GOT3 (cell line): ENCODE measurements at places on chromosomes 2 and 18.

GRCh38 chr2:15521641-15522181 lies 39.4 kb downstream of the NBAS start:
- DNase-seq: no peak

DNA sequence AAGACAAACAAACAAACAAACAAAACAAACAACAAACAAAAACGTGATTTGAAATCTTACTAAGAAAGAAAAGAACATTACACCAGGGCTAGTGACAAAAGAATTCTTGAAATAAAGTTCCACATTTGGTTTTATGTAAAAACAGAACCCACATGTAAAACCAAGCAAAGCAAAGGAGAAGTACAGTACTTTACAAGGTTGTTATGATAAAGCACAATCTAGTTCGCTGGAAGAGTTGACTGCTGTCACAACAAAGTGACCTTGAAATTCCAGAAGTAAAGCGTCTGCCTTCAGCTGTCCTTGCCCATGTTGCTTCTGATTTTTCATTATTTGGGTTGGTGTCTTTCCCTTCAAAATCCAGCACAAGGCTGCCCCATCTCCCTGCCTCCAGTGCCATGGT lies 94.8 kb upstream of the CYRIA start:
- DNase-seq: no peak

GRCh38 chr2:24731923-24732322 lies 61.3 kb downstream of the PTRHD1 start:
- no peak for DNase-seq

GRCh38 chr2:188668017-188668680 lies 306.0 kb upstream of the COL3A1 start:
- DNase-seq: no peak

GRCh38 chr2:77147153-77147552 lies 375.0 kb downstream of the LRRTM4 start:
- DNase-seq: no peak
